Testis (tissue), 5 donors: ENCODE measurements at places on chromosomes 13 and 19. TPM values are rescaled to one million over a fixed set of nuclear protein-coding genes. Genes with fewer than 3 reads are reported as not detected.

GRCh38 chr19:51507192-51507591 is 5.6 kb upstream of the SIGLEC12 start:
- H3K4me3 ChIP-seq, result no peak overlapping the region
- H3K4me1 ChIP-seq, result no peaks in the 10 kb centered on the region
- no peaks in the 10 kb centered on the region for H3K27me3 ChIP-seq
- DNase-seq, result no peak
- no peaks in the 10 kb centered on the region for H3K36me3 ChIP-seq
- no peak overlapping the region for H3K27ac ChIP-seq

DNA sequence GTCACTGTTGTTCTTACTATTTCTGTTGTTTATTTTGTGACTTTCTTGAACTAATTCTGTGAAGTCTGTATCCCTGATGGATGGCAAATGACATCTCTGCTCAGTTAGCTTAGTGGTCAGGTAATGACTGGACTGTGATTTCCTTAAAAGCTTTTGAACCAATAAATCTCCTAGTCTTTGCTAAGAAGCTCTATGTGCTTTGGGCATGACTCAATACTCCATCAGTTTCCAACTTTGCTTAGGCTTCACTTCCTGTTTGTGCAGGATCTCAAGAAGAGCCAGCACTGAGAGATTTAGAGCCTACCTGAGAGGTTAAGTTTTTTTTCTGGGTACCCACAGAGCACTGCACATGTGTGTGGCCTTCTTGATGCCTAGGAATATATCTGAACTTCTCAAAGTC is 329.7 kb upstream of the HTR2A start:
- no peaks in the 10 kb centered on the region for H3K36me3 ChIP-seq
- no peaks in the 10 kb centered on the region for H3K27me3 ChIP-seq
- no peaks in the 10 kb centered on the region for H3K4me1 ChIP-seq

DIAPH3 gene
- polyA plus RNA-seq, result 30.3 TPM

DNA sequence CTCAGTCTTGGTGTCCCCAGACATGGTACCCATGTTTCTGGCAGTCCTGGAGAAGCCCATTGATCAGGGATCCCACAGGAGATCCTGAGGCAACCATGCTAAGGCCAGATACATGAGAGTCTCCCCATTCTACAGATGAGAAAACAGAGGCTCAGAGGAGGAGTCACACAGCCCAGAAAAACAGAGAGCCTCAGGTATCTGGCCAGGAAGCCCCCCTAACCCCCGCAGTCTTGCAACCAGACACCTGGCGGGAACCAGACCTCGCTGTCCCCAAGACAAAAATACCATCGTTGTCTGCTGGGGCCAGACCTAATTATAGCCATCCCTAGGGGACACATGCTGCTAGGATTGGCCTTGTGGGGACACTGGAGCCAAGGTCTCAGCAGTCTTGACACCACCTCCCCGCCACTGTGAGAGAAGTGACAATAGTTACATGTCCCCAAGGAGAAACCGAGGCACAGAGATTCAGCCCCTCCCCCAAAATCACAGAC is 1.6 kb upstream of the PDE4C start:
- peaks cover 29% of the 10 kb centered on the region for H3K4me1 ChIP-seq
- no peaks in the 10 kb centered on the region for H3K36me3 ChIP-seq
- no peak overlapping the region for H3K4me3 ChIP-seq

DNA sequence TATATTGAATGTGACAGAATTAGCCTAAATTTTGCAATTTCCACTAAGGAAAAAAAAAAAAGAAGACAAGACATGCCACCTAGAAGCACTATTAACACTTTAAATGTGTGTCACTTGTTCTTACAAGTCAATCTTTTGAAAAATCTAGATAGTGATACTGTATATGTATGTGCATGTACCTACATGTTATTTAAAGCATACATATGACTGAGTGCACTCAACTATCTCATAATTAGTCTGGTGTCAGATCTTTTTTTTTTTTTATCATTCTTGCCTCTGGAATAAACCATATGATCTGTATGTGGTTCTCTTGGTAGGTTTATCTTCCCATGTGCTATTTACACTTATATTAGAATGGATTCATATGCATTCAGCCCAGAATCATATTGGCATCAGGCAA is 62.3 kb downstream of the FOXO1 start:
- no peaks in the 10 kb centered on the region for H3K36me3 ChIP-seq
- DNase-seq, result no peak
- H3K27ac ChIP-seq, result no peak overlapping the region

- H3K4me3 ChIP-seq, result no peak overlapping the region
- no peaks in the 10 kb centered on the region for H3K36me3 ChIP-seq
- H3K27me3 ChIP-seq, result no peaks in the 10 kb centered on the region
- peak overlapping the region; percentile 12 for H3K27ac ChIP-seq
Measured at GRCh38 chr13:31138515-31138914, 23.2 kb downstream of the HSPH1 start.

DNA sequence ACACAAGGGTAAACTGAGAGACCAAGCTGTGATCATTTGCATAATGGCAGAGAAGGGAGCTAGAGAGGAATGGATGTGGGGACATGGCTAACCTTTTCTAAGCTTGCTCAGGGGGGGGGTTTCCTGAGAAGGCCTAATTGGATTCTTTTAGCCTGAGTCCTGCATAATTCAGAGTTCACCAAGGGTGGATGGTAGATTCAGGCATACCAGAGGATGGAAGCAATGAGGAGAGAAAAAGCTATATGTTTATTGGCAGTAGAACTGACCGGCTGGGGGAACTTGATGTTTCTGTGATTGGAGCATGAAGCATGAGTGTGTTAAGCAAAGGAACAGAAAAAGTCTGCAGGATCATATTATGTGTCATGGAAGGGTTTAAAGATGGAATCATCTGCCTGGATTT is 65.9 kb upstream of the KLF12 start:
- H3K36me3 ChIP-seq, result no peaks in the 10 kb centered on the region
- no peak overlapping the region for H3K4me3 ChIP-seq
- DNase-seq, result no peak

ZNF57 gene
- 26.4 TPM for polyA plus RNA-seq

ELF1 gene
- 32.8 TPM for polyA plus RNA-seq

DNA sequence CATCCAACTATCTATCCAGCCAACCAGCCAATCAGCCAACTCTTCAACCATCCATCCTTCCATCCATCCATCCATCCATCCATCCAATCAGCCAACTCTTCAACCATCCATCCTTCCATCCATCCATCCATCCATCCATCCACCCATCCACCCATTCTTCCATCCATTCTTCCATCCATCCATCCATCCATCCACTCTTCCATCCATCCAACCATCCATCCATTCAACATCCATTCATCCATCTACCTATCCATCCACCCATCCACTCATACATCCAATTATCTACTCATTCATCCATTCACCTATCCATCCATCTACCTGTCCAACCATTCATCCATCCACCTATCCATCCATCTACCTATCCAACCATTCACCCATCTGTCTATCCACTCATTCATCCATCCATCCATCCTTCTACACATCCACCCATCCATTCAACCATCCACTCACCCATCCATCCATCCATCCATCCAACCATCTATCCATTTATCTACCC is 9.4 kb downstream of the ARHGEF18 start:
- no peak for DNase-seq
- no peaks in the 10 kb centered on the region for H3K4me1 ChIP-seq
- no peaks in the 10 kb centered on the region for H3K27me3 ChIP-seq
- H3K27ac ChIP-seq, result no peak overlapping the region
- H3K36me3 ChIP-seq, result no peaks in the 10 kb centered on the region

DNA sequence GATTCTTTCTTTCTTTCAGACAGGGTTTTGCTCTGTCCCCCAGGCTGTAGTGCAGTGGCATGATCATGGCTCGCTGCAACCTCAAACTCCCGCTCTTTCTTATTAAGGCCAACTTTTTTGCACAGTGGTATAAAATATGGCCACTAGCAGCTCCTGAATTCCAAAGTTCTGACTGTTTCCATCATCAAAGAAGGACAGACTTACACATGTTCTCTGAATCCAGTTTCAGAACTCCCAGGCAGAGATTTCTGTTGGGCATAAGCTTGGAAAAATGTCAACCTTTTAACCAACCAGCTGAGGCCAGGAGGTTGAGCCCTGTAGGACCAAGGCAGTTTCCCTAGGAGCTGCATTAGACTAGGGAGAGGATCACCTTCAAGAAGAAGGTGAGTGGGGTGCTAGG is 184.1 kb downstream of the HS6ST3 start:
- H3K27me3 ChIP-seq, result no peaks in the 10 kb centered on the region
- H3K27ac ChIP-seq, result no peak overlapping the region
- H3K4me1 ChIP-seq, result no peaks in the 10 kb centered on the region
- H3K4me3 ChIP-seq, result no peak overlapping the region
- no peaks in the 10 kb centered on the region for H3K36me3 ChIP-seq

DNA sequence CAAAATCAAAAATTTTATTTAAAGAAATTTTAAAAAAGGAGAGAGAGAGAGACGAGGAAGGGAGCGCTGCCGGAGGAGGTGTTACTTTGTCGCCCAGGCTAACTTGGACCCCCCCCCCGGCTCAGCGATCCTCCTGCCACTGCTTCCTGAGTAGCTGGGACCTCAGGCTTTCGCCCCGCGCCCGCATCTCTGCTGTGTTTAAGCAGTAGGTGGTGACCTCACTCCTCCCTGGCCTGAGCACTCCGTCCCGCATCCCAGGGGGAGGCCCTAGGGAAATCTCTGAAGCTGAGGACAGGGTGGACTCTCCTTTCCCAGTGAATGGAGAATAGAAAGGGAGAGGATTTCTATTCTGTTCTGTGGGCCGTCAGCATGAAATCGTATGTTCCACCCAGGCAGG is 485 bp upstream of the ZNF845 start:
- peak; percentile 50 for DNase-seq
- peak overlapping the region; percentile 73 for H3K4me3 ChIP-seq
- no peak overlapping the region for H3K27ac ChIP-seq
- H3K36me3 ChIP-seq, result no peaks in the 10 kb centered on the region

- H3K4me3 ChIP-seq, result no peak overlapping the region
- peak; percentile 66 for DNase-seq
- no peaks in the 10 kb centered on the region for H3K27me3 ChIP-seq
- peaks cover 9% of the 10 kb centered on the region for H3K4me1 ChIP-seq
Measured at GRCh38 chr13:50512474-50513299, 330.8 kb downstream of the DLEU7 start.

DNA sequence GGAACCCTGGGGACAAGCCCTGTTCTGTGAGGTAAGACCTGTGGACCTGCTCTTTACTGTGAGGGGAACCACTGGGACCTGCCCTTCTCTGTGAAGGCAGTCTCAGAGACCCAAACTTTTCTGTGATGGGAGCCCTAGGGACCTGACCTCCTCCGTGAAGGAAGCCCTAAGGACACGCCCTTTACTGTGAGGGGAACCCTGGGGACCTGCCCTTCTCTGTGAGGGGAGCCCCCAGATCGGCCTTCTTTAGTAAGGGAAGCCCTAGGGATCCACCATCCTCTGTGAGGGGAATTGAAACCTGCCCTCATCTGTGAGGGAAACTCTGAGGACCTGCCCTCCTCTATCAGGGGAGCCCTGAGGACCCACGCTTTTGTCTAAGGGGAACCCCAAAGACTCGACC is 343.5 kb downstream of the UQCRFS1 start:
- no peaks in the 10 kb centered on the region for H3K36me3 ChIP-seq
- H3K4me3 ChIP-seq, result no peak overlapping the region
- H3K27ac ChIP-seq, result no peak overlapping the region
- DNase-seq, result no peak
- peaks cover 7% of the 10 kb centered on the region for H3K4me1 ChIP-seq
- H3K27me3 ChIP-seq, result no peaks in the 10 kb centered on the region

DNA sequence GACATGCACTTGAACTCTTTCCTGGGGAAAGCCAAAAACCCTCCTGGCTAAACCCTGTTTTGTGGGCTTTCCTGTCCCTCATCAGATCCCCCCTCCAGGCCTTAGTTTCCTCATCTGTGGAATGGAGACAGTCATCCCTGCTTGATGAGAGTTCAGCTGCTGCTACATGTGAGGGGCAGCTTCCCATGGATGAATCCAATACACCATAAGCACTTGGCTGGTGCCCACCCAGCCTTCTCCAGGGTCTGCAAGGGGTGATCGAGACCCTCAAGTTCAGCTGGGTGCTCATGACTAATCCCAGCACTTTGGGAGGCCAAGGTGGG is 21.6 kb downstream of the IL12RB1 start:
- H3K4me3 ChIP-seq, result no peak overlapping the region
- no peak overlapping the region for H3K27ac ChIP-seq
- H3K4me1 ChIP-seq, result no peaks in the 10 kb centered on the region
- no peaks in the 10 kb centered on the region for H3K27me3 ChIP-seq
- H3K36me3 ChIP-seq, result no peaks in the 10 kb centered on the region

DNA sequence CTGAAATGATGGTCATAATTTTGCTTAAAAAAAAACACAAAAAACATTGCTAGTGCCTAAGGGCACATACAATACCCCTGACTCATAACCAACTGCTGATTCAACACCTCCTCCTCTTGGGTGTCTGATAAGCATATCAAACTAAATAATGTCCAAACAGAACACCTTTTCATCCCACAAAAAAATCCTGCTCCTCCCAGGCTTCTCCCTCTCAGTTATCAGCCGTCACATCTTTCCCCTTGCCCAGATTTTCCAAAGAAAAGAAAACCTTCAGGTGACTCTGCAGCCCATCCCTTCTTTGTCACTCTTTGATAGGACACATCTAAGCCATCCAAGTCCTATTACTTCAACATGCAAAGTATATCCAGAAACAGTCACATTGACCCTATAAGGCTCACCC is 46.9 kb downstream of the ABCC4 start:
- no peaks in the 10 kb centered on the region for H3K27me3 ChIP-seq
- no peaks in the 10 kb centered on the region for H3K36me3 ChIP-seq
- H3K27ac ChIP-seq, result no peak overlapping the region
- DNase-seq, result no peak

ZBTB45 gene
- 6.9 TPM for polyA plus RNA-seq

- no peak for DNase-seq
- no peaks in the 10 kb centered on the region for H3K36me3 ChIP-seq
- no peak overlapping the region for H3K4me3 ChIP-seq
- no peaks in the 10 kb centered on the region for H3K4me1 ChIP-seq
- no peak overlapping the region for H3K27ac ChIP-seq
Measured at GRCh38 chr19:3725121-3725520, 16.9 kb downstream of the TJP3 start.
